AG10803 (cell line): ENCODE measurements at places on chromosomes 12 and 14.
A peak's percentile ranks its signal among the peaks of the same experiment; 100 is the strongest.

- no peak for DNase-seq
Observed at GRCh38 chr14:58947814-58948445, 240.5 kb upstream of the DAAM1 start.

DNA sequence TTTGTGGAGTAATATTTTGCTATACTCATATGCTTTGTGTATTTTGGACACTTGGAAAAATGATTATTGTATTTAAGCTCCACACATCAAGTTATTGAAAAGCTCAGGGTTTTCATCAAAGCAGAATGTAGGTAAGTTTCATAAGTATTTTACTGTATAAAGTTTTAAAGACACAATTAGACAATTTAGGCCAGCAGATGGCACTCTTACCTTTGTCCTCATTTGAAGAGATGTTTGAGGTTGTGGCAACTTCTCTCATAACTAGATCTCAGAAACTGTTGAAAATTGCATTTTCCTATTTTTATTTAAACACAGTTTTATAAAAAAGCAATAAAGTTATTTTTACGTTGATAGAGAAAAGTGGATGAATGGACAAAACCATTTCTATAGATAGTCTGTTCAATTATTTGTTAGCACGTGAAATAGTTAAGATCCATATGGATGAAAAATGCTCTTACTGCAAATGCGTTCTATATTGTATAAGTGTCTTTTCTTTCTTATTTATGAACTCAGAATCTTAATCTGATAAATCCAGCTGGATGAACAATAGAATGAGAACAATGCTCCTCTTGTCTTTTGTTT, 300.0 kb downstream of the AEBP2 start:
- DNase-seq, result peak; percentile 64

GRCh38 chr12:30440826-30441602, 254.7 kb downstream of the IPO8 start:
- DNase-seq, result peak; percentile 13

- DNase-seq, result peak; percentile 67
Observed at GRCh38 chr12:112013601-112014402, 576 bp downstream of the ERP29 start.

DNA sequence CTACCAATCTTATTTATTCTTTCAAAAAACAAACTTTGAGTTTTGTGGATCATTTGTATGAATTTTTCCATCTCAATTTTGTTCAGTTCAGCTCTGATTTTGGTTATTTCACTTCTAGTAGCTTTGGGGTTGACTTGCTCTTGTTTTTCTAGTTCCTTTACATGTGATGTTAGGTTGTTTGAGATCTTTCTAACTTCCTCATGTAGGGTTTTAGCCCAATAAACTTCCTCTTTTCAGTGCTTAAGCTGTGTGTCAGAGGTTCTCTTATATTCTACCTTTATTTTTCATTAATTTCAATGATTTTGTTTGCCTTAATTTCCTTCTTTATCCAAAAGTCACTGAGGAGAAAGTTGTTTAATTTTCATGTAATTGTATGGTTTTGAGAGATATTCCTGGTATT, 860.4 kb upstream of the FBXO33 start:
- no peak for DNase-seq

DNA sequence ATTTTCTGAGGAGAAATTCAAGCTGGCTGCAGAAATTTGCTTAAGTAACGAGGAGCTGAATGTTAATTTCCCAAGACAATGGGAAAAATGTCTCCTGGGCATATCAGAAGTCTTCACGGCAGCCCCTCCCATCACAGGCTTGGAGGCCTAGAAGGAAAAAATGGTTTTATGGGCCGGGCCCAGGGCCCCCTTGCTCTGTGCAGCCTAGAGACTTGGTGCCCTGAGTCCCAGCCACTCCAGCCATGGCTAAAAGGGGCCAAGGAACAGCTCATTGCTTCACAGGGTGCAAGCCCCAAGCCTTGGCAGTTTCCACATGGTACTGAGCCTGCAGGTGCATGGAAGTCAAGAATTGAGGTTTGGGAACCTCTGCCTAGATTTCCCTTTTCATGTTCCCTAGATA, 24.3 kb upstream of the HSP90AA1 start:
- DNase-seq, result no peak

DNA sequence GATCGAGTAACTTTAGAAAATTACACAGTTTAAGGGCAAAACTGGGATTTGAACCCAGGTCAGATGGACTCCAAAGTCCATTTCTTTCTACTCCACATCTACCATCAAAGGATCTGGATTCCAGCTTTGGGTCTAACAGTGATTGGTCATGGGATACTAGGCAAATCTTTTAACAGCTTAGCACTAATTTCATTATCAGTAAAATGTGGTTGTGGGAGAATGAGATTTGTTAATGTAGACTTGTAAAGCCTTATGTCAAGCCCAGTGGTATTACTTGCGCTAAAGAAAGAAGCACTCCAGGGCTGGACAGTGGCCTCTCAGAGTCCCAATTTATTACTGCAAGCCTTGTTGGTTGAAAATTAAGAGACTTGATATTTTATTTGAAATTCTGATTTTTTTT, 65.2 kb upstream of the MANSC4 start:
- no peak for DNase-seq

DNA sequence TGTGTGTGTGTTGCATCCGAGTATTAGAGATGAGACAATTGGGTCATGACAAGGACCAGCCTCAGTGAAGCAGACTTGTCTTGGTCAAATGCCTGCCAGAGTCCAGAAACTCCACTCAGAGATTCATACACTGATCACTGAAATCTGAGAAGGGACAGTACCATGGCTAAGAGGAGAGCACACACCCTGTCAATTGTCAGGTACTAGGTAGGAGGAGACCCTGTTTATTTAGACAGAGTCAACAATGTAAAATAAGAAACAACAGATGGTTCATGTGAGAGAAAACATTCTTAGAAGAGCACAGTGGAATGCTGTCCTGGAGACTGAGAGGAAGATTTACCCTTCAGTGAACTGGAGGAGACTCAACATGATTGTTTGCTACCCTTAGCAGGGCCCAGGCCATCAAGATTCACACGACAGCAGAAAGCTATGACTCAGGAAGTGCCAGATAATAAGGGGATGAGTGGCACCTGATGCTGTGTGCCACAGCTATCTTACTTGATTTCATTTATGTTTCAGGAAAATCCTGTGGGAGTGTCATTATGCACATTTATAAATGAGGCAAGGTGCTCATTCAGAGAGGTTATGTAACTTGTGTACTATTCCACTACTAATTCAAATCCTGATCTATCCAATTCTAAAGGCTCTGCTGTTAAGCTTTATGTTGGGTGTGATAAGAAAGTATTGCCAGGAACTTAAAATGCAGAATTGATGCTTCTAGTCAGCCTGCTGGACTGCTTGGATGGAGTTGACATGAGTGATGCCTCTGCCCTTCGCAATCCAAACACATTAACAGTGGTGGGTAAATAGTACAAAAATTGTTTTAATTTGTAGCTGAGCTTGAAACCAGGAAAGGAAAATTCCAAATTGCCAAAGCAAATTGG, 136.6 kb upstream of the NEDD1 start:
- no peak for DNase-seq
